ENCODE measurements at places on chromosomes 16 and 17. TPM values are rescaled to one million over a fixed set of nuclear protein-coding genes. Genes with fewer than 3 reads are reported as not detected.

The GRB7 gene
- total RNA-seq, result not detected

The LGALS9B gene
- not detected for total RNA-seq

The ANKRD40CL gene
- total RNA-seq, result not detected

The CBLN1 gene
- total RNA-seq, result not detected

The KRT32 gene
- not detected for total RNA-seq

Measured in CD4-positive, alpha-beta T cell (primary cell).